ENCODE measurements at places on chromosomes 16 and 17.

- peak; percentile 75 for DNase-seq
These were observed 11.8 kb downstream of the LASP1 start for GRCh38 chr17:38881600-38882191.

DNA sequence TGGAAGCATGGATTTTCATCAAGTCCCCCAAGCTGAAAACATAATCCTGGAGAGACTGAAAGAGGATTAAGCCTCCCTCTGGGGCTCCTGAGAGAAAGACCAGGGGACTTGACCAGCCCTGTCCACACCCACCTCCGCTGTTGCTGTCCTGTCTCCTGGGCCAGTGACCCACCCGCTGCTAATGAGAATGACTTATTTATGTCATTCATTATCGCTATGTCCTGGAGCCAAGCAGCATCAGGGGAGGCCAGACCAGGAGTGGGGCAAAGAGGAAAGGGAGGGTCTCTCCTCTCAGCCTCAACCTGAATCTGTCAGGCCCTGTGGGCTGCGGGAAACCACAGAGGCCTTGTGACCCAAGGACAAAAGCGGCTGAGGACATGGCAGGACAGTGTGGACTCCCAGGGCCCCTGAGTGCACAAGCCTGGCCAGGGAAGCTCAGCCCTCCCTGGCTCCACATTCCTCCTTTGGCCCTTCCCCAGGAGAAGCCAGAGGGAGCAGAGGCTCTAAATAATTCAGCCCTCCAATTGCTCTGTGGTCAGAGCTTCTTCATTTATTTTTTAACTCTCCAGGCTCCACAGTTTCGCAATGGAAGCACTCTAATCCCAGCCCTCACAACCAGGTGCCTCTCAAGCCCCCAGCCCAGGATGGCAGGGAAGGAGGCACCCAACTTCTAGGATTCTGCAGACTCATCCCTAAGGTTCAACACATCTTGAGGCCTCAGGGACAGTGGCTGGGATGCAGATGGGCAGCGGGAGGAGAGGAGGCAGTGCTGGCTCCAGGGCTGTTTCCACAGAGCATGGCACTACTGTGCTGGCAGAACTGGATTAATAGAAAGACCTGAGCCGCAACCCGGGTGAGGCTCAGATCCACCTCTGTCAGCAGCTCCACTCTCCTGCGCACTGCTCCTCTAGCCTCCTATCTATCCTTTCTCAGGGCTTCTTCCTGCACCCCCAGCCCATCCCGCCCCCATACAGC lies 19.1 kb downstream of the CUEDC1 start:
- no peak for DNase-seq

- no peak for DNase-seq
These were observed 9.1 kb upstream of the CD300E start for GRCh38 chr17:74632617-74633016.

- no peak for DNase-seq
These were observed 452.5 kb upstream of the CCL2 start for GRCh38 chr17:33802349-33803198.

DNA sequence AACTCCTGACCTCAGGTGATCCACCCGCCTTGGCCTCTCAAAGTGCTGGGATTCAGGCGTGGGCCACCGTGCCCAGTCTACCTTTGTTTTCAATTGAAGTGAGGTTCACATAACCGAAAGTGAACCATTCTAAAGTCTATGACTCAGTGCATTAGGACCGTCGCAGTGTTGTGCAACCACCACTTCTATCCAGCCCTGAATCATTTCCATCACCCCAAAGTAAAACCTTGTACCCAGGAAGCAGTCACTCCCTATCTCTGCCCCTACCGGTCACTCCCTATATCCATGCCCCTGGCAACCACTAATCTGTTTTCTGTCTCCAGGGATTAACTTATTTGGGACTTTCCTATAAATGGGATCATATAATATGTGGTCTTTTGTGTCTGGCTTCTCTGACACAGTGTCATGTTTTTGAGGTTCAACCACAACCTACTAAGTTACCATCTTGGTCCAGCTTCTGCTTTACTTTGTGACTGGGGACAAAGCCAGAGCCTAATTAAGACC lies 28.3 kb upstream of the CDC42EP4 start:
- no peak for DNase-seq

DNA sequence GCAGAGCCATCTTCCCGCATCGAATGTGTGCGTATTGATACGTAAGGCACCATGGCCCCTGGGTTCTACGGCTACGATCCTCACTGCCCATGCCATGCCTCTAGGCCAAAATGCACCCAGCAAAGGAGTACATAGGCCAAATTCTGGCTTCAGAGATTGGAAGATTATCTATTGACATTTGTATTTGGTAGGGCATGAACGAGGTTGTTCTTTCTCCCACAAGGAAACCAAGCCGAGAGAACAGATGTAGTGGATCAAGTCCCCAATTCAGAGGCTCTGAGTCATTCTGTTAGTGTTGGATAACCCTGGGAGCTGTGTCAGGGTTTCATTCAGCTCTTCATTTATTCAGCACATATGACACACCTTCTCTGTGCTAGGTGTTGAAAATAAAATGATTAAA lies 36.5 kb downstream of the HOXB1 start:
- no peak for DNase-seq

DNA sequence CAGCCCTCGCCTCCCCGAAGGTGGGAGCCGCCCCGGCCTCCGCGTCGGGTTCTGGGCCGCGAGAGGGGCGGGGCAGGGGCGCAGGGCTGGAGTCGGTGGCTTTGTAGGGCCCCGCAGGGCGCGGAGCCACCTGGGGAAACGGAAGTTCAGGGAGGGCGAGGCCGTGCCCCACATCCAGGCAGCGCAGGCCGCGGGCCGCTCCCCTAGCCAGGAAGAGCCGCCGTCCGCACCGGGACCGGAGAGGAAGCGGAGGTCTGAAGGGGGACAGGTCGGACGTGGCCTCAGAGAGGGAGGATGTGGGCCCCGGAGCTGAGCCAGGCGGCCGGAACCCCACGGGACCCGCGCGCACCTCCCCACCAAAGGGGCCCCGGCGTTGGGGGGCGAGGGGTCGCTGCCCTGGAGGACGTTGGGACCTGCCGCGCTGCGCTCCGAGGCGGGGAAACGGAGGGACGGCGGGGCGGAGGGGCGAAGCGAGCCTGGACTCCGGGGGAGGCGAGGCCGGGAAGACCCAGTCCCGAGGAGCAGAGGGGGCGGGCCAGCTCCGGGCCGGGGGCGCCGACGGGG lies 482 bp upstream of the SLC16A3 start:
- DNase-seq = peak; percentile 92

- no peak for DNase-seq
These were observed 40.3 kb upstream of the CCNF start for GRCh38 chr16:2388875-2389433.

GRCh38 chr16:1037394-1038257 lies 34.9 kb upstream of the SSTR5 start:
- no peak for DNase-seq

GRCh38 chr16:66905633-66906539 lies 12.8 kb downstream of the CDH16 start:
- peak; percentile 86 for DNase-seq

DNA sequence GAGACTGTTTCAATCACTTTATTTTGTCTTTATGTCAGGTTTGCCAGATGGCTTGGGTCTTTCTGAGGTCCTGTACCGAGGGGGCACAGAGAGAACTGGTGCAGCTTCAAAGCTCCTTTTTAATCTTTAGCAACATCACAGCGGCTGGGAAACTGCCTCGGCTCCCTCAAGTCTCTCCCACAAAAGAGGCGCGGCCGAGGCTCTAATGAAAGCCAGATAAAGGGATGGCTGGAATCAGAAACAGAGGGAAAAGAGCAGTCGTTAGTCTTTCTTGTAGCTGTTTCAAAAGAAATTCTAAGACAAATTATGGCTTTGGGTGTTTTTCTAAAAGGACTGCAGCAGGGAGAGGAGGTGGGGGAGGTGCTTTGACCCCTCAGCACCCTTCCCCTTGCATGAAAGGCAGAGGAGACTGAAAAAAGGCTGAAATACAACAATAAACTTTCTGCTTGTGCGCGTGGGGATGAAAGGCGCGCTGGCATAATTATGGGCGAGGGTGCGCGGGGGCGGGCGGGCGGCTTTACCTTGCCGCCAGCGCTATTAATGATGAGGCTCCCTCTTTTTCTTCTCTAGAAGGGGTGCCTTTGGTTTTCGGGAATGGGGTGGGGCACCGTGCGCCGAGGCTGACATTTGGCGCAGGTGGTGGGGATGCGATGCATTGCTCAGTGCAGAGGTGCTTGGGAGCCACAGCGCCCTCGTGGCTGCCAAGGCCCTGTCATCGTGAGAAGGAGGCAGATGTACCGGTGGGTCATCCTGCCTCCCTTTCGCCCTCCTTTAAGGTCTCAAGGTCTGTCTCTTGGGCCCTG lies 22.3 kb upstream of the BRD7 start:
- no peak for DNase-seq

DNA sequence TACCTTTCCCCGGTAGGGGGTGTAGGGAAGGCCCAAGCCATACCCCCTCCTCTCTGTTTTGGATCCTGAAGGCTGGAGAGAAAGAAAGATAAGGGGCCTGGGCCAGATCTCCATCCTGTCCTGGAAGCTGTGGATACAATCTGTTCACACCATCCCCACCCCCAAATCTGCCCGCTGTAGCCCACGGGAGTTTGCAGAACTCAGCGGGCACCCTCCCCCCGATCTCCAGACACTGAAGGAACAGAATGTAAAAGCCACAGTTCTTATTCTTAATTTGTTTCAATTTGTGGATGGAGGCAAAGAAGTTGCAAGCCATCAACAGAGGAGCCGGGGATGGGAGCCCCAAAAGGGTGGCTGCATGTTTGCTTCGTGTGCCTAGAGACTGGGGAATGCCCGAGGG lies 27.2 kb downstream of the GJD3 start:
- DNase-seq = no peak

- DNase-seq = no peak
These were observed 25.1 kb upstream of the ITGA2B start for GRCh38 chr17:44414394-44415155.

- DNase-seq = no peak
These were observed 16.2 kb downstream of the PAM16 start for GRCh38 chr16:4334724-4335495.

DNA sequence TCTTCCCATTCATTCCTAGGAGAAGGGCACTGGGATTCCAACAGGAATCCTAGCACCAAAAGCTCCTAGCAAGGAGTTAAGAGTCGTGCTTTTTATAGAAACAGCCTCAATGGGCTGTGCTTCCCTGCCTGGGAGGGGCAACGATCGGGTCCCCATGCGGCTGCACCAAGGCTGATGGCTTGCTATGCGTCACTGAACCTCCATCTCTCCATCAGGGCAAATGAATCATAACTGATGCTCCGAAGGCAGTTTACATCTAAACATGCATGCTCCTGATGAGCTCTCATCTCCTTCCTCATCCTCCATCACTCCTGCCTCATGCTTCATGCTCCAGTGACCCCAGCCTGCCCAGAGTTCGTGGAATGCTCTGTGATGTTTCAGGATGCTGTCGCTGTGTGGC lies 270.5 kb downstream of the FOXL1 start:
- DNase-seq = no peak

- no peak for DNase-seq
These were observed 4.8 kb upstream of the ZNF469 start for GRCh38 chr16:88377961-88378360.

- DNase-seq = no peak
These were observed 115.1 kb downstream of the PPM1E start for GRCh38 chr17:58870747-58871146.

DNA sequence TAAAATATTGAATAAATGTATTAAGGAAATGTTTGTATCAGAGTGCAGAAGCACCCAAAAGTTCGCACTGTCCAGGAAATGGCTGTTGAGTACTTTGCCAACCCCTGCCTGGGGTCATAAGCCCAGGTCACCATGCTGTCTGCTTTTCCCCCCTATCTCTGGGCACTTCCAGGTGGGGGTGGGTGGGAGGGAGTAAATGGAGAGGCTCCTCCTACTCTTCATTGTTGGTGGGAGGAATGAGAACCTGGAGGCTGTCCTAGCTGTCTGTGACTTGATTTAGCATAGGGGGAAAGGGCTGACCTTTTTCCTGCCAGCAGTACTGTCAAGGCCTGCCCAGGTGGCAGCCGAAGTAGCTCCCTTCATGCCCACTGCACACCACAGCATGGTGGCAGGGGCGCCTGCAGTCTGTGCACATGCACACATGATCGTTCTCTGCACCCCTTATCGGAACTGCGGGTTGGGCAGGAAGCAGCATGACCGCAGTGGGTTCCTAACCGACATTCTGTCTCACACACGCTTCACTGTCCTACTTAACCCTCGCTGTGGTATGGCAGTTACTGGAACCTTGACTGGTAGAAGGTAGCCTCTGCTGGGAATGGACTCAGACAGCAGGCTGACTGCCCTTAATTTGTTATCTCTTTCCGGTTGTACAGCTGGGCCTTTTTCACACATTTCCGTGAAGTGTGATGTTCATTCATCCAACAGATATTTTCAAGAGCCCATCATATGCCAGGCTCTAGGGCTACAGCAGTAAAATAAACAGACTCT lies 41.5 kb downstream of the LDHD start:
- peak; percentile 95 for DNase-seq

- DNase-seq = no peak
These were observed 26.5 kb upstream of the SLC25A19 start for GRCh38 chr17:75315541-75316243.

DNA sequence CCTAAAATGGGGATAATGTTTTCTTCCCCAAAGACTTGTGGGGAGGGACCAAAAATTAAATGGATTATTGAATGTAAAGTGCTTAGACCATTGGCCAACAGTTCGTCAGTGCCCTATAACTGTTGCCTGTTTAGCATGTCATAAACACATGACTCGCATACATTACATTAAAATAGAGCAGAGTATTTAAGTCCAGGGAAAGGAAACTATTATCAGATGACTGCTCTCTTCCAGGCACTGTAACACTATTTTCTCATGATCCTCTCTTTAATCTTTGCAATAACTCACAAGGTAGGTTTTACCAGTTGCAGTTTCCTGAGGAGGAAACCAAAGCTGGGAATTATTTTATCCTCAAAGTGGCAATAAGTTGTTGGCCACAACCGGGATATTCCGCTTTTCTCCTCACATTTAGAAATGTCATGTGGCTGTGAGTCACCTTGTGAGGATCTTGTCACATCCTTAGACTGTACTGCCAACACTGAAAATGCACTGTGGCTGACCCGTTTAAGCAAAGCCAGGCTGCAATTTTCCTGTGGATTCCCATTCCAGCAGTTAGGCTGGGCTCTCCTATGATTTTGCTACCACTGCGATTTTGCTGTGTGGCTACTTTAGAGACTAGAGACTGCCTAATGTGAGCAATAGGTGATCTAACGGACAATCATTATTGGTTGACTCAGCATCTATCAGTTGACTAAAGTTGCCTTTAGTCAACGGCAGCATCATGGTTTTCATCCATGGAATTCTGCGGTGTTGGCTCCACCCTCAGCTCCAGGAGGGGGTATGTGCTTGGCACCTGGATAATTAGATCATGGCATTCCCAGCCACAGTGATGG lies 58.3 kb upstream of the DHX40 start:
- no peak for DNase-seq

Measured in activated CD4-positive, alpha-beta T cell treated with anti-CD3 and anti-CD28 coated beads, Interleukin-2, amount 10 ng/mL, durations not matched to agents 24 days and 14 days (primary cell).